Thymus (tissue), 14 donors: ENCODE measurements at places on chromosomes 5 and 9. TPM values are rescaled to one million over a fixed set of nuclear protein-coding genes. Genes with fewer than 3 reads are reported as not detected.

BSPRY gene
- polyA plus RNA-seq = 6.1 TPM

GSN gene
- 248 TPM for polyA plus RNA-seq

TPPP gene
- 0.64 TPM for polyA plus RNA-seq

NIPAL4 gene
- 6.1 TPM for polyA plus RNA-seq

CEL gene
- polyA plus RNA-seq = 3.2 TPM

PCDHB12 gene
- 0.18 TPM for polyA plus RNA-seq

NMUR2 gene
- 0.23 TPM for polyA plus RNA-seq

MYMK gene
- 0.39 TPM for polyA plus RNA-seq

TSSK1B gene
- 0.02 TPM for polyA plus RNA-seq

TERT gene
- polyA plus RNA-seq = 1.9 TPM

IL5 gene
- 0.43 TPM for polyA plus RNA-seq

PPP3R2 gene
- 0.02 TPM for polyA plus RNA-seq

ACTL7A gene
- not detected for polyA plus RNA-seq

PCDHGA9 gene
- polyA plus RNA-seq = 0.75 TPM

FBLL1 gene
- polyA plus RNA-seq = 0.87 TPM

LMAN2 gene
- 95.3 TPM for polyA plus RNA-seq

SPARC gene
- polyA plus RNA-seq = 183 TPM

GFRA3 gene
- 2.1 TPM for polyA plus RNA-seq

FGF10 gene
- polyA plus RNA-seq = 0.59 TPM

CCNI2 gene
- 2.5 TPM for polyA plus RNA-seq

SLC23A1 gene
- 5.4 TPM for polyA plus RNA-seq

HRCT1 gene
- polyA plus RNA-seq = 6.1 TPM

FGFR4 gene
- 1.7 TPM for polyA plus RNA-seq

CFAP77 gene
- polyA plus RNA-seq = 0.11 TPM
